ENCODE measurements at places on chromosomes 2 and 18. TPM values are rescaled to one million over a fixed set of nuclear protein-coding genes. Genes with fewer than 3 reads are reported as not detected.

Gene OSBPL1A
- total RNA-seq, result 23.3 TPM

Gene SALL3
- not detected for total RNA-seq

Gene ALPP
- not detected for total RNA-seq

GRCh38 chr2:239775623-239776435, 249.3 kb downstream of the NDUFA10 start:
- DNase-seq, result peak; percentile 3

Gene DSEL
- 101 TPM for total RNA-seq

- peak; percentile 35 for DNase-seq
These were observed 2.3 kb upstream of the VSNL1 start for GRCh38 chr2:17538022-17538843.

Gene NR4A2
- not detected for total RNA-seq

Gene MARCO
- not detected for total RNA-seq

Gene CGREF1
- total RNA-seq, result under 0.01 TPM

DNA sequence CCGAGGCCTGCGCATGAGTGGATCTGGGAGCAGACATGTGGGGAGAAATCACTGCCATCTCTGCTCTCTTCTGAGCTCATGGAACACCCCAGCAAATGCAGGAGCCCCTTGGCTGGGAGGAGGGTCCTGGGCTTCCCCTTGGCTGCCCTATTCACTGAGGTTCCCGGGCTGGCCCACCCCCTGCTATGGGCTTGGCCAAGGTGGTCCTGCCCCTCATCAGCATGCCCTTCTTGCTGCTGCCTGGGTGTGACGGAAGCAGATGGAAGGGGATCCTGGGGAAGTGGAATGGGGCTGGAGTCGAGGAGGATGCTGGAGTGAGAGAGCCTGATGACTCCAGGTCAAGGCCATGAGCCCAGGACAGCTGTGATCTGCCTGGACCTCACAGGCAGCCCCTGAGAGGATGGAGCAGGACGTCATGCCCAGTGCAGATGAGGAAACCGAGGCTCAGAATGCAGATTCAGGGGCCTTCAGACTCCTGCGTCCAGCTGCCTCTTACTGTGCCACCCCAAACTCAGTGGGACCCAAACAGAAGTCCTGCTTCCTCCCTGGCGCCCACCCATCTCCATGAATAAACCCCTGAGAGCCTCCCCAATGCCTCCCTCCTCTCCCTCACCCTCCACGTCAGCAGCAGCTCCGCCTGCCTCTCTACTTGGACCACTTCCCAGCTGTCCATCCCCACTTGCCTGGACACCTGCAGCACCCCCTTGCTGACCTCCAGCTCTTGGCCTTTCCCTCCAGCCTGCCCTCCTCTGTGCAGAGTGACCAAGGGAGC, 4.0 kb downstream of the SNED1 start:
- no peak for DNase-seq

Gene TMEM127
- 29.6 TPM for total RNA-seq

DNA sequence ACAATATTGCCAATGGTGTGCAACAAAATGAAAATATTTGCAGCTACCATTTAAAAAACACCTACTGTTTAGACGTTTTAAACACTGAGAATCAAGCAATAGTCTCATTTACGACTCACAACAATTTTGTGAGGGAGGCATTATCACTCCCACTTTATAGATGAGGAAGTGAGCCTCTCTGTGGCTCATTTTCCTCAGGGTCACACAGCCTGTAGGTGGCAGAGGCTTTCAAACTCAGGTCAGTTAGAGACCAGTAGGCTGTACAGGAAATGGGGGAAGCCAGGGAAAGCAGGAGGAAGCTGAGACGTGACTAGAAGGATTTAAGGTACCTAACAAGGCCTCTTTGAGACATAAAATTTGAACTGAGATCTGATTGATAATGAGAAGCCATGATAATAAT, 95.0 kb upstream of the ZNF521 start:
- no peak for DNase-seq

DNA sequence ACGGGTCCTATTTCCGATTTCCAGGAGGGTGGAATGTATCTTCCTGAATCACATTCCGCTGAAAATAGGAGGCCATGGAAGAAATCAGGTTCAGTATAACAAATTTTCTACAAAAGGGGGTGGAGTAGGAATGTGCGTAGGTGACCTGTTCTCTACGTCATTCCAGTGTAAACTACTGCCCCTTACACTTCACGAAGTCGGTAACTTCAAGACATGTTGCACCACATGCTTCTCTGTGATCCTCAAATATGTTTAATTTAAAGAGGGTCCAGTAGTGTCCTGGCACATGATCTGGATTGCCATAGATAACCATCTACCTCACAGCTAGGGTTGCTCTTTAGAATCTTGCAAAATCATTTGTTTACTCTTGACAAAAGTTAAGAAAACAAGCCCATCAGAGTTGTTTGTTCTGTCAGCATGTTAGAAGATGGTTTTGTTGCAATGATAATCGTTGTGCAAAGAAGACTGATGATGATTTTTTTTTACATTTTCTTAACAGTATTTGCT, 7.5 kb upstream of the CPS1 start:
- no peak for DNase-seq
